ENCODE measurements at places on chromosomes 5 and 9. TPM values are rescaled to one million over a fixed set of nuclear protein-coding genes. Genes with fewer than 3 reads are reported as not detected.

- H3K27me3 ChIP-seq = peaks cover 4% of the 10 kb centered on the region
- H3K27ac ChIP-seq = no peak overlapping the region
- DNase-seq = no peak
Measured at GRCh38 chr5:155746367-155747038, 580.5 kb upstream of the SGCD start.

The SLC1A1 gene
- 2.2 TPM for total RNA-seq

- peaks cover 28% of the 10 kb centered on the region for H3K36me3 ChIP-seq
- H3K4me3 ChIP-seq = peak overlapping the region; percentile 27
- no peak overlapping the region for H3K27ac ChIP-seq
- no peaks in the 10 kb centered on the region for H3K4me1 ChIP-seq
Measured at GRCh38 chr9:105468875-105469274, 21.0 kb downstream of the FSD1L start.

DNA sequence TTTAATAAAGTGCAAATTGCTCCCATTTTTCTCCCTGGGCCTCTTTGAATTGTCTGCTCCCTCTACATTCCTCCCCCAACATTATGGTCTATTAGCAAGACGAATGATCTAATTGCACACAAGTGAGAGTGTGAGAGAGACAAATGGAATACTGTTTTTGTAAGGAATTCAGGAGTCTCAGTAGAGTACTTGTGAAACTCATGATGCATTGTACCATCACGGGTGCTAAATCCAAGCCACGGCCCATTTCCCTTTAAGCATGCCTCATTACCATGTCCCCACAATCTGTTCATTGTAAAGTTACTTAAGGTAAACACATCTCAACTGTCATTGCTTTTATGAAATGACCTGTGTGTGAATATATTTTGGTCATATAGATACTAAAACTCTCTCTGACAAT lies 62.8 kb downstream of the CD180 start:
- peaks cover 3% of the 10 kb centered on the region for H3K27me3 ChIP-seq
- H3K4me3 ChIP-seq = no peak overlapping the region
- H3K4me1 ChIP-seq = no peaks in the 10 kb centered on the region
- no peak for DNase-seq
- peaks cover 24% of the 10 kb centered on the region for H3K36me3 ChIP-seq
- H3K27ac ChIP-seq = no peak overlapping the region

DNA sequence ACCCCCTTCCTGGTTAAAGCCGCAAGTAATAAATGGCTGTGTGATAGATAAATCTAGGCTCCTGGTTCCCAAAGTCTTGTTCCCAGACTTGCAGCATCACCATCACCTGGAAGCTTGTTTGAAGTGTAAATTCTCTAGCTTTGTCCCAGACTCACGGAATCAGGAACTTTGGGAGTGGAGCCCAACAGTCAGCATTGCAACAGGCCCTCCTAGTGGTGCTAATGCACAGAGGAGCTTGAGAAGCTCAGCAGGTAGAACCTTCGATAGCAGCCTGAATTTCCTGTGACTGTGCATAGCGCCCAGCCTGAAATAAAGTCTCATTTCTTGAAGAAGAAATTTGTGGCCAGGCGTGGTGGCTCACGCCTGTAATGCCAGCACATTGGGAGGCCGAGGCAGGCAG lies 30.3 kb upstream of the MELK start:
- no peaks in the 10 kb centered on the region for H3K27me3 ChIP-seq
- H3K27ac ChIP-seq = no peak overlapping the region
- no peaks in the 10 kb centered on the region for H3K36me3 ChIP-seq
- no peak for DNase-seq
- no peak overlapping the region for H3K4me3 ChIP-seq

DNA sequence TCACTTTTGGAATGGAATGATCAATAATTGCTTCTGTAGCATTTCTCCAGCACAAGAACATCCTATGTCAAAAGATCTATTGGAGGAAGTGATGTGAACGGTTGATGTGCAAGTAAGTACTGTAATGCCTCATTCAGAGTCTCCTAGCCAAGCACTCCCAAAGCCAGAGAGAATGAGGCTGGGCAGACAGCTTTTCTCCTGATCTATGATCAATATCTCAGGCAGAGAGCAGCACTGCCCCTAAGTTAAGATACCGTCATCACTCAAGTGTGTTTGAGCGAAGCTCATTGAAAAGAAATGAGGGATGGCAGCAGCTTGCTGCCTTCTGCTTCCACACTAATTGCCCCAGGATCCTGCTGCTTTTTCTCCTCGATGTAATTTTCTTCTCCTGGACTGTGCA lies 324.1 kb upstream of the GRAMD2B start:
- DNase-seq = no peak
- no peak overlapping the region for H3K27ac ChIP-seq
- H3K27me3 ChIP-seq = no peaks in the 10 kb centered on the region
- H3K4me3 ChIP-seq = no peak overlapping the region
- H3K36me3 ChIP-seq = no peaks in the 10 kb centered on the region

GRCh38 chr5:80067016-80067415 lies 31.9 kb downstream of the THBS4 start:
- no peaks in the 10 kb centered on the region for H3K36me3 ChIP-seq
- H3K27me3 ChIP-seq = peaks cover 3% of the 10 kb centered on the region
- DNase-seq = no peak

DNA sequence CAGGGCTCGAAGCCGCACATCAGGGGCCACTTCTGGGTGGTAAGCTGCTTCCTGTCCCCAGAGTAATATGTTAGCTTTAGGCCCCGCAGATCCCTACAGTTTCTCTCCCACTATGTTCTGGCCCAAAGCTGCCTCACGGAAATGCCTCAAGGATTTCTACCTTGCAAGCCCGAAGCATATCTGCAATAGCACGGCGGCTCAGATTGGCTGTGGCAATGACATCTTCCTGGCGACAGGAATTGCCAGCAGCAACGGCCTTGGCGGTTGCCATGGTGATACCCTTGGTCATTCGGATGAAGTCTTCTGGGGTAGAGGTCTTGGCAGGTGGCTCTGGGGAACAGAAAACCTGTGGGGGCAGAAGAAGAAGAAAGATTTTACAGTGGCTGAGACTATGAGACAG lies 10.3 kb upstream of the TPM2 start:
- peaks cover 41% of the 10 kb centered on the region for H3K36me3 ChIP-seq
- DNase-seq = no peak
- no peaks in the 10 kb centered on the region for H3K4me1 ChIP-seq
- peaks cover 9% of the 10 kb centered on the region for H3K27me3 ChIP-seq
- no peak overlapping the region for H3K4me3 ChIP-seq

GRCh38 chr5:145975361-145976066 lies 39.1 kb downstream of the SH3RF2 start:
- no peaks in the 10 kb centered on the region for H3K4me1 ChIP-seq
- H3K36me3 ChIP-seq = no peaks in the 10 kb centered on the region
- no peak overlapping the region for H3K27ac ChIP-seq
- H3K27me3 ChIP-seq = no peaks in the 10 kb centered on the region
- no peak for DNase-seq

The CCDC152 gene
- 2.8 TPM for total RNA-seq

DNA sequence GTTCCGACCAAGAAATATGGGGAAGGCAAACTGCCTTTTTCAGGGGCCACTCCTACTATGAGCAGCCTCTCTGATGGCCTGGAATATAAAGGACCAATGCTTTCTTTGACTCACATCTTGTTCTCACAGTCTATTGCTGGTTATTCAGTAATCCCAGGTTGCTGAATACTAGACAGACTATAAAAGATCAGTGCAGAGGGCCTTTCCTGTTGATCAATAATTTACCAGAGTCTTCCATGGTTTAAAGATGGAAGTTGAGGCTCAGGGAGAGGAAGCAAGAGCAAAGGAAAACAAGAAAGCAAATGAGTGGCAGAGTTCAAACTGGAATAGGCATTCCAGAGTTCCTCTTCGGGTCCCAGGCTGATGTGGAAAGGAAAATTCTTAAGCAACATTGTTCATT lies 62.9 kb downstream of the FBXO38 start:
- H3K27me3 ChIP-seq = no peaks in the 10 kb centered on the region
- H3K36me3 ChIP-seq = no peaks in the 10 kb centered on the region
- no peak for DNase-seq
- H3K4me1 ChIP-seq = no peaks in the 10 kb centered on the region

GRCh38 chr5:151214614-151215545 lies 9.0 kb downstream of the CCDC69 start:
- H3K4me1 ChIP-seq = no peaks in the 10 kb centered on the region
- H3K36me3 ChIP-seq = no peaks in the 10 kb centered on the region
- H3K27me3 ChIP-seq = peaks cover 6% of the 10 kb centered on the region
- DNase-seq = no peak

- no peak for DNase-seq
- no peaks in the 10 kb centered on the region for H3K36me3 ChIP-seq
- H3K4me3 ChIP-seq = no peak overlapping the region
- no peaks in the 10 kb centered on the region for H3K4me1 ChIP-seq
- H3K27ac ChIP-seq = no peak overlapping the region
Measured at GRCh38 chr9:85202596-85202995, 533.1 kb downstream of the NTRK2 start.

The SLC28A3 gene
- 0.26 TPM for total RNA-seq

DNA sequence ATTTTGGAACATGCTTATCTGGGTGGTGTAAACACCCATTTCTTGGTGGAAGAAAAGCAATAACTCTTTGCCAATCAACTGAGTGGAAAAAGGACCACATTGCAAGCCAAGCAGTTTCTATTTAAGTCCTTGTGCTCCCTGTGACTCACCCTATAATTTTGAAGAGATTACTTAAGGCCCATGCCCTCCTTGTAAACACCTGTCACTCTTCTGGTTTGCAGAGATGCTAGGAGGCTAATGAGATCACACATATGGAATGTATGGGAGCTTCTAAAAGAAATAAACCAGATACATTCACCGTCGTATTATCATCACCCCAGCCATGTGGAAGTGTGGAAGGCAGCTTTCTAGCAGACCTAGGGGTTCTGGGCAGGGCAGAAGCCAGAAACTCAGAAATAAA lies 337.1 kb downstream of the GADD45G start:
- H3K27me3 ChIP-seq = peaks cover 4% of the 10 kb centered on the region
- no peak overlapping the region for H3K27ac ChIP-seq
- peaks cover 13% of the 10 kb centered on the region for H3K4me1 ChIP-seq
- H3K4me3 ChIP-seq = no peak overlapping the region

- H3K27ac ChIP-seq = no peak overlapping the region
- no peaks in the 10 kb centered on the region for H3K36me3 ChIP-seq
- peaks cover 11% of the 10 kb centered on the region for H3K4me1 ChIP-seq
- H3K27me3 ChIP-seq = no peaks in the 10 kb centered on the region
- no peak overlapping the region for H3K4me3 ChIP-seq
Measured at GRCh38 chr5:126139773-126140172, 283.4 kb upstream of the GRAMD2B start.

The TAF11L5 gene
- not detected for total RNA-seq

The ASPN gene
- not detected for total RNA-seq

DNA sequence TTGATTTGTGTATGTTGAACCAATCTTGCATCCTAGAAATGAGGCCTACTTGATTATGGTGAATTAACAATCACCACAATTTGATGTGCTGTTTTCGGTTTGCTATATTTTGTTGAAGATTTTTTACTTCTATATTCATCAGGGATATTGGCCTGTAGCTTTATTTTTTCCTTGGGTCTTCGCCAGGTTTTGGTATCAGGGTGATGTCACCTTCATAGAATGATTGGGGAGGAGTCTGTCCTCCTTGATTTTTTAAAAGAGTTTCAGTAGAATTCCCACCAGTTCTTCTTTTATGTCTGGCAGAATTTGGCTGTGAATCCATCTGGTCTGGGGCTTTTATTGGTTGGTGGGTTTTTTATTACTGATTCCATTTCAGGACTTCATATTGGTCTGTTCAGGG lies 115.2 kb downstream of the CPLANE1 start:
- H3K27me3 ChIP-seq = peaks cover 6% of the 10 kb centered on the region
- no peak for DNase-seq
- H3K4me1 ChIP-seq = no peaks in the 10 kb centered on the region
- no peak overlapping the region for H3K27ac ChIP-seq
- peaks cover 59% of the 10 kb centered on the region for H3K36me3 ChIP-seq
- no peak overlapping the region for H3K4me3 ChIP-seq

The SHB gene
- 18.5 TPM for total RNA-seq

The RPP25L gene
- 12.9 TPM for total RNA-seq

- no peak overlapping the region for H3K4me3 ChIP-seq
- no peaks in the 10 kb centered on the region for H3K36me3 ChIP-seq
- no peak for DNase-seq
- H3K4me1 ChIP-seq = no peaks in the 10 kb centered on the region
- H3K27me3 ChIP-seq = no peaks in the 10 kb centered on the region
- H3K27ac ChIP-seq = no peak overlapping the region
Measured at GRCh38 chr5:164561933-164562872, 1056.8 kb downstream of the MAT2B start.

Measured in endothelial cell (in vitro differentiated cells).